ENCODE measurements at places on chromosomes 7 and 10.

- DNase-seq: no peak
These were observed 126.2 kb downstream of the LHPP start for GRCh38 chr10:124587811-124588211.

DNA sequence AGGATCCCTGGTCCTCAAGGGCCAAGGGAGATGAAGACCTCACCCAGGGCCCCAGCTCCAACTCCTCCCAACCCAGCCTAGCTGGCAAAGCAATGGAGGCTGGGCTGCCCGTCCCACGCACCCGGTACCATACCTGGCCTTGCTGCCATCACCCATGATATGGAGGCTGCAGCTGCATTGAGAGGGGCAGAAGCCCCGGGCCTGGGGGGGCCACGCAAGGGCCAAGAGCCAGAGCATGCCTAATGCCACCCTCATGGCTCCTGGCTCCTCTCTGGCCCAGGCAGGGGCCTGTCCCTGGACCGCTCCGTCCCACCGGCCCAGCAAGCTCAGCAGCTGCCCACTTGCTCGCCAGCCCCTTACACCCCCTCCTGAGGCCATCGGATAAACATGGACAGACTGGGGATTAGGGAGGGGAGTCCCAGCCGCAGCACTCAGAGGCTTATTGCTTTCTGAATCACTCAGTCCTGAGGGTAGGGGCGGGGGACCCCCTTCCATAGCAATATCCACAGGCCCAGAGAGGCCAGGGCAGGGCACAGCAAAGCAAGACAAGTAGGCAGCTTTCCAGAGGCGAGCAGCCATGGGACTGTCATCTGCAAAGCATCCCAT, at the start of gene LRIT1:
Gene LRIT1 (minus strand): TSS at position 362 of the 606 bp plus-strand sequence. CDS start 107 bp downstream, at position 255.
- no peak for DNase-seq

DNA sequence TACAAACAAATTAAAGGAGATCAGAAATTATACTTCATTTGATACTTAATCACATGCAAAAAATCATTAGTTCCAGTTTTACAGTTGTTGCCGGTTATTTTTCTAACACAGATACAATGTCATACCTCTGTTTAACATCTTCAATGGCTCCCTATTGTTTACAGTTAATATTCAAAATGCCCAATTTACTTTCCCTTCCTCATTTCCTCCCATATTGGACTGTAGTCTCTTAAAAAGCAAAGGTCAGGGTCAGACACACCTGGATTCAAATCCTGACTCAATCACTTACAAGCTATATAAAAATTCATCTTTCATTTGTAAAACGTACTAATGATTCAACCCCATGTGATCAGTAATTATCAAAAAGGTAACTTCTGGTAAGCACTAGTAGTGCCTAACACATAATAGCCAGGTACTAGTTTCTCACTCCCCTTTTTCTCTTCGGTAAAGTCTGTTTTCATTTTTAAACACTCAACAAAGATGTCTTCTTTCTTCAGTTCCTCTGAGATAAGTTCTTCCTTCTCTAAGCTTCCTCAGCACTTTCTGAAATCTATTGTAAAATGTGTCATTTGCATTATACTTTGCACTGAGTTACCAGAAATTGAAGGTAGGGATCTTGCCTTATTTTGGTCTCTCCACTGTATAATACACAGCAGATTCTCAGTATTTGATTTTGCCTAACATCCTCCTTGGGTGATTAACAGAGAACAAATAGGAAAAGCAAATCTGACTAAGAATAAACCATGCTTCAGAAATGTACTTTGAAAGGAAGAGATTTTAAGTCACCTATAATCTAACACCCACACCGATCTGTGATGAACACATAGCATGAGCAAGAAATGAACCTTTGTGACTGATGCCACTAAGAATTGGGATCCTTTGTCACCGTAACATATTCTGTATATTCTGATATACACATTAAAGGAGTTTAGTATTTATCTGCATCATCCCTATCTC, 16.1 kb downstream of the KMT2C start:
- DNase-seq: no peak

GRCh38 chr7:158672975-158673374, 31.6 kb downstream of the NCAPG2 start:
- DNase-seq: no peak

DNA sequence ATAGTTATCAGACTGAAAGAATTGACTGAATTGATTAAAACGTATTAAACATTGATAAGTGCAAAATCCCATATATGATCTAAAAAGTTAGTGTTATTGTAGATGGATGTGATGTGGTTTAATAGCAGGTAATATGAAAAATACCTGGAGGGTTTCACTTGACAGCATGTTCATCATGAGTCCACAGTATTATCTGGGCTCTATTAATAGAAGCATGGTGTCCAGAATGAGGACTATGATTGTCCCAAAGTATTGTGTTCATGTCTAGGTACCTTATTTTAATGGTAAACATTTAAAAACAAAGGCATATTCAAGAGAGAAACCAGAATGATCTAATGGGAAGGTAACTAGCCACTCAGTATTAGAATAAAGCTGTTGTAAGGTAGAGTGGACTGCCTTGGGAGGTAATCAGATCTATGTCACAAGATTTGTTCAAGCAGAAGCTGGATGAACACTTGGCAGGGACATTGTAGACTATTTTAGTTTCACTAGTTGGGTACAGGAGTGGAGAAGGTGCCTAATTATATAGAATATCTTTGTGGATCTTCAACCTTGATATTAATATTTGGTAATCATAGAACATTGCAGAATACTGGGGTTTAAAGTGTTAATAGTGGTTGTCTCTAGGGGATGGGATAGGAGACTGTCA, 43.5 kb downstream of the MCU start:
- no peak for DNase-seq

DNA sequence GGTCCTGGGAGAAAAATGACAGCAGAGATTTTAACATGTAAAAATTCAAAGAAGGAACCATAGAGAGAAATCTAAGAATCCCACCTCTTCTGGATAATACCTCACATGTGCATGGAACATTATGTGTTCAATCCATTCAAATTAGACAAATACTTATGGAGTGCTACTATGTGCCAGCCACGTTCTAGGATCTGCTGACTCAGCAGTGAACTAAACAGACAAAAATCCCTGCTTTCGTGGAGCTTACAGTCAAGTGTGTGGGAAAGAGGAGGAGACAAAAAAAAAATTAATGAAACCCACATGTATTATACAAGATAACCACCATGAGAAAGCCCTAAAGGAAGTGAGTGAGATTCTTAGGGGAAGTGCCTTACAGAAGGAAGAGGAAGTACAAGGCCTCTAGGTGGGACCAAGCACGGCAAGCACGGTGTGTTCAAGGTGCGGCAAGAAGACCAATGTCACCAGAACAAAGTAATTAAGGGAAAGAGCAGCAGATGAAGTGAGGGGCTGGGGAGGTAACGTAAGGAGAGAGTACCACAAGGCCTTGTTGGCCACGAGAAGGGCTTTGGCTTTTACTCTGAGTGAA, 71.0 kb downstream of the SLC25A13 start:
- DNase-seq: no peak

- DNase-seq: no peak
These were observed 49.4 kb downstream of the VCL start for GRCh38 chr10:74047304-74047703.

GRCh38 chr7:69748530-69748929, 150.3 kb downstream of the AUTS2 start:
- no peak for DNase-seq

DNA sequence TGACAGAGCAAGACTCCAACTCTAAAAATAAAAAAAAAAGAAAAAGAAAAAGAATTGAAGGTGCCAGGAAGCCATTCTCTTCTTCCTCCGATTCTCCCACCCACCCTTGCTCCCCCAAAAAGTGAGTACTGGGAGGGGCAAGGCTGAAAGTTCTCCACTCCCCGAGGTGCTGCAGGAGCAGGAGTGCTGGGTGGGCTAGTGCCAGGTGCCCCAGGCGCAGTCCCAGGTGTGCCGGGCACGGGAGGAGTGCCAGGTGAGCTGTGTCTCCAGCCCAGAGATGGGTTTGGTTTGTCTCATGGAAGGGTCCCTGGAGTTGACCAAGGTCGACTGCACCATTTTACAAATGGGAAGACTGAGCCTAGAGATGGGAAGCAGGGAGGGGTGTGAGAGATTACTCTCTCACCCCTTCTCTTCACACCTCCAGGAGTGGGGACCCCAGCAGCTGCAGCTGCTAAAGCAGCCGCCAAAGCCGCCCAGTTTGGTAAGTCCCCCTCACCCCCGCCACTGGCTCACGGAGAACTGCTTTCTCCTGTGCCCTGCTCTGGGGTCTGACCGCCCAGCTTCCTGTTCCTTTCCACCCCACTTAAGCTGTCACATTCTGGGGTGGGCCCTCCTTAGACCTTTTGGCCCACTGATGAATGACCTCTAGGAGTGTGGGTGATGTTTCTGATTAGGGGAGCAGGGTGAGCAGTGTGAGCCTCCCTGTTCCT, 26.2 kb upstream of the LIMK1 start:
- no peak for DNase-seq

GRCh38 chr10:17910125-17910789, 41.5 kb upstream of the SLC39A12 start:
- no peak for DNase-seq

DNA sequence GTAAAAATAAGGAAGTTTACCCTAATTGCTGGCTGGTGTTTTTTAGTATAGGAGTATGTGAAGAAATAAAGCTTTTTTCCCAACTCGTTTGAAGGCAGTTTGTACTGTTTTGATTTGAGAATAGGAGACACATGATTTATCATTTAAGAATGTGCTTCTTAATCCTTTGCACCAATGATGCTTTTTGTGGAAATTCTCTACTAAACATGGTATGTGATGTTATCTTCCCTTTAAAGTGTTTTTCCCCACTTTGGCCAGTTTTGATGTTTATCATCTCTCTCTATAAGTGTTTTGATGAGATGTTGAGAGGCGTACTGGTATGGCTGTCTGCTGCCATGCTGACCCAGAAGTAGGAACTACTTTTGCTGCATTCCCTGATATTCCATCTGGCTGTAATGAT, 85.1 kb downstream of the SUGCT start:
- DNase-seq: no peak

GRCh38 chr7:85711894-85712293, 525.0 kb upstream of the SEMA3D start:
- DNase-seq: no peak

DNA sequence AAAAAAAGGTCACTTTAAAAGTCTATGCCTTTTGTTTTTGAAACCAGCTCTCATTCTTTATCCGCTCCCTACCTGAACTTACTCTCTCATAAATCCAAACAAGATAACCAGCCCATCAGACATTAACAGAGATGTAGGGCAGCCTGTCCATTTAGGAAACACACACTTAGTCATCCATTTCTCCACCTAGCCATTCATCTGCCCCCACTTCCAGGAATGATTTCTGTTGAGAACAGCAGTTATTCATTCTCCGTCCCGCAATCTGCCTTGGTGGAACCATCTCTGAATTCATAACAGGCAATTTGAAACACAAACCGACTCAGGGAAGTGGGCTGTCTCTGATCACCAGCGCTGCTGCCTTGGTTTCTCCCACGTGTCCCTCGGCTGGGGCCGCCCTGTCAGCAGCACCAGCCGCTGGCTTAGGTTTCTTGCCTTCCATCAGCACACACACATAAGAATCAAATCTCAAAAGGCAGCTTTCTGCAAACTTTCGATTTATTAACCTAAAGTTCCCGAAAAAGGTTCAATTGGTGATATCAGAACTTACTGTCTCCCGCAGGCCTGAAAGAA, 528.2 kb upstream of the NRP1 start:
- no peak for DNase-seq

- no peak for DNase-seq
These were observed 149.5 kb downstream of the CDH23 start for GRCh38 chr10:71546220-71546619.

- DNase-seq: no peak
These were observed 458.5 kb downstream of the GPAM start for GRCh38 chr10:111725050-111725449.

All from NCI-H187 (cell line).